Posterior cingulate gyrus (tissue), 11 donors: ENCODE measurements at places on chromosomes 6 and 20.

DNA sequence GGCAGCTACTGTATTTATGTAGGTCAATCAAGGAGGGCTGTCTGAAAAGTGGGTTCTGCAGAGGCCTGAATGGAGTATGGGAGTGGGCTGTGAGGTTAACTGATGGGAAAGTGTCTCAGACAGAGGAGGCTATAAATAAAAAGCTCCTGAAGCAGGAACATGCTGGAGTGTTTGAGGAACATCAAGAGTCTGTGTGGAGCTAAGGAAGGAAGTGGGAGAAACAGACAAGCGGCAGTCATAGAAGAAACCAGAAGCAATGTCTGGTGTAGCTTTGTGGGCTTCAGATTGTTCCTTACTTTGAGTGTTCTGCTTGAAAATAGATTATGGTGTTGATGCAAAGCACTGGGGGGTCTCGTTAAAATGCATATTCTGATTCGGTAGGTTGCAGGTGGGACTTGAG lies 101.5 kb upstream of the OGFRL1 start:
- DNase-seq: no peak

GRCh38 chr6:41850861-41851260 lies 44.3 kb downstream of the USP49 start:
- DNase-seq: no peak

DNA sequence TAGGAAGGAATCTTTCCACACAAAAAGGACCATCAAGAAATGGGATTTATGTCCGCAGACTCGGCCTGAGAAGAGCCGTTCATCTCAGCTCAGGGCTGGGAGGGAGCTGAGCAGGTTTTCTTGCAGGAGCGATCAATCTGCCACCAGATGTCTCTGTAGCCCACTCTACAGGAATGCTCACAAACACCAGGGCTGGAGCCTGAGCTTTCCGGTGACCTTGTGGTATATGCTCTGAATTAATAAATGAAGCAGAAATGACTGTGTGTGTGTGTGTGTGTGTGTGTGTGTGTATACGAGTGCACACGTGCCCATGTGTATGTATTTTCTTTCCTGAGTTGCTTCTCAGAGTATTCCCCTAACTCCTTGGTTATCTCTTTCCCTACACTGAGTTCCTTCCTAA lies 12.0 kb downstream of the CD83 start:
- DNase-seq: no peak

GRCh38 chr6:137736911-137737310 lies 130.1 kb upstream of the TNFAIP3 start:
- no peak for DNase-seq

GRCh38 chr20:25120457-25120856 lies 38.5 kb upstream of the VSX1 start:
- no peak for DNase-seq

- DNase-seq: no peak
Observed at GRCh38 chr20:933029-933428, 16.9 kb upstream of the ANGPT4 start.

DNA sequence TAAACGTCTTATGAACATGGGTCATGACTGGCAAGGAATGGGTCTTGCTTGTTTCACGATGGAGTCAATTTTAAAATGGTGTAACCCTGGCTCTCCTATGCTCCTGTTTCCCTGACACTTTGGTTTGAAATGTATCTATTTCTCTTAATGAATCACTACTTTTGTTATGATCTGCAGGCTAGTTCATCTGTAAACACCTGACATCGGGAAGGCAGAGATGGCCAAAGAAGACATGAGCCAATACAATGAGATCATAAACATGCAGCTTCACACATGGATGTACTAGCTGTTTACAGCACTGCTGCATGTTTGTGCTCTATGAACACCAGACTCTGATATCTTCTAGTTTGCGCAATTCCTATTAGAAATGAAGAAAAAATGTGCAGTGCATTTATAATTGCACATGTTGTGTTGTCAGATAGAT lies 11.0 kb upstream of the RAD21L1 start:
- no peak for DNase-seq

DNA sequence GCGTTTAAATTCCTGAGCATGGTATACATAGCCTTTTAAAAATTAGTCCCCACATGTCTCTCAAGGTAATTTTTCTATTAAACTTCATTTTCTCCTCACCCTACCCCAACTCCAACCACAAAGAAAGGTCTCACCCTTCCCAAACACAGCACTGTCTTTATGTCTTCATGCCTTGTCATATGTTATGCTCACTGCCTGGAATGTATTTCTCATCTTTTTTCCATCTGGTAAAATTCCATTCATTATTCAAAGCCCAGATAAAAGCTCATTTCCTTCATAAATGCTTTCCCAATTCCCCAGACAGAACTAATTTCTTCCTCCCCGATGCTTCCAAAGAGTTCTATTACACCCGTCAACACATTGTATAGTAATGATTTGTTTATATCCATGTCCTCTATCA lies 302.0 kb downstream of the ALDH8A1 start:
- no peak for DNase-seq

GRCh38 chr20:47262365-47263013 lies 94.0 kb downstream of the ZMYND8 start:
- DNase-seq: no peak

GRCh38 chr6:161150566-161150965 lies 123.3 kb downstream of the AGPAT4 start:
- no peak for DNase-seq

DNA sequence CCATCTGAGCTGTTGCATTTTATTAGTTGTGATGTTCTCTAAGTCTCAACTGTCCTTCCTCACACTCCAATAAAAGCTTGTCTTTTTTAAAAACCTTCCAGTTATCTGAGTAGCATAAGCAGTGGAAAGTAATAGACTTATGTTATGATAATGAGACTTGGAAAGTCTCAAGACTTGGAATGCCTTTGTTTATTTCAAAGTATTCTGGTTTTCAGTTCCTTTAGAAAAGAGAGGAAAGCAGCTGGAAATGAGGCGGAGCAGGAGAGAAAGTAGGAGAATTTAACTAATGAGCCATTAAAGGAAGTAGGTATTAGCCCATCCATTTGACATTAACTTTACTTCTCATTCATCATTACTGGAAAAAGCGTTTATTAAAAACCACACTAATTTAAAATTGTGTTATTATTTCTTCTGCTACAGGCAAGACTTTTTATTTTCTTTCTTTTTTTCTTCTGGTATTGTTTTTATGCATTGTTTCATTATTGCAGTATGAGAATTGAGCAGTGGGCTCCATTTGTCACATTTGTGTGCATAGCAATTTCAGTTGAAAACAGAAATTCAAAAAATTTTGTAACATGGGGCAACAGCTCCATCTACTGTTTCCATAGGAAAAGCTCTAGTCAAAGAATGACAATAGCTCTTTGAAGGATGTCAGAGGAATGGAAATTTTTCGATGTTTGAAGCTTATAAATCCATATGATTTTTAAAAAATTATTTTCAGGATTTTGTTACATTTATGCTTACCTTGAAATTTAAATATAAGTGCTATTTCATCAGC lies 194.8 kb downstream of the COL9A1 start:
- no peak for DNase-seq

DNA sequence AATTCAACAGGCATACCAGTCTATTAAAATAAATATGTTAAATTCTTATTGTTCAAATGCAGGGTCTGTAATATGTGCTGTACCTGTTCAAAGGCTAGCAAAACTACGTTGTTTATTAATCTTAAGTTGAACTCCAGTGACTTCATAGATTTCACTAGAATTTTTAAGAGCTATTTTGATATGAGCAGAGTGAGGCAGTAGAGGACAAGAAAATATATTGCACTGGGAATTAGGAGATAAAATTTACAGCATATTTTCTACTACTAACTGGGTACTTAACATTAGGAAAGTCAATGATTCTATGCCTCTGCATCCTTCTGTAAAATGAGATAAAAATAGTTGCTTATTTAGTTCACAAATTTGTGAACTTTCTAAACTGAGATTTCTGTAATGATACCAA lies 162.2 kb upstream of the BMP5 start:
- DNase-seq: no peak

GRCh38 chr6:71404145-71404966 lies 115.7 kb downstream of the OGFRL1 start:
- DNase-seq: no peak

- DNase-seq: no peak
Observed at GRCh38 chr20:47003223-47003622, 108.6 kb downstream of the EYA2 start.

- DNase-seq: no peak
Observed at GRCh38 chr6:21893793-21894192, 300.2 kb downstream of the SOX4 start.

DNA sequence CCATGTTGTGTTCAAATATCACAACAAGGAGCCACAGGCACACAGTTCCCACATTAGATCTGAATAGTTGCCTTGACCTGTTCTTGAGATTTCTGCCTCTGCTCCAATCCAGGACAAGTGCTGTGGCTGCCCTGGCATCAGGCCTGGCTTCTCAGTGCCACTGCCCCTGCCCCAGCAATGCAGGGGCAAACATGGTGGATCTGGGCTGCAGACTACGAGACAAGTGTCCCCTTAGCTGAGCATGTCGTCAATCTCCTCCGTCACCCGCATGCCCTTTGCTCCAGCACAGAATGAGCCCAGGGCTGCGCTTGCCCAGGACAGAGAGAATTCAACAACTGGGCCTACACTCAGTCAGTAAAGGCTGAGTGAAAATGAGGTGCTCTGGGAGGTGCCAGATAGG lies 201.6 kb downstream of the SYNDIG1 start:
- no peak for DNase-seq

DNA sequence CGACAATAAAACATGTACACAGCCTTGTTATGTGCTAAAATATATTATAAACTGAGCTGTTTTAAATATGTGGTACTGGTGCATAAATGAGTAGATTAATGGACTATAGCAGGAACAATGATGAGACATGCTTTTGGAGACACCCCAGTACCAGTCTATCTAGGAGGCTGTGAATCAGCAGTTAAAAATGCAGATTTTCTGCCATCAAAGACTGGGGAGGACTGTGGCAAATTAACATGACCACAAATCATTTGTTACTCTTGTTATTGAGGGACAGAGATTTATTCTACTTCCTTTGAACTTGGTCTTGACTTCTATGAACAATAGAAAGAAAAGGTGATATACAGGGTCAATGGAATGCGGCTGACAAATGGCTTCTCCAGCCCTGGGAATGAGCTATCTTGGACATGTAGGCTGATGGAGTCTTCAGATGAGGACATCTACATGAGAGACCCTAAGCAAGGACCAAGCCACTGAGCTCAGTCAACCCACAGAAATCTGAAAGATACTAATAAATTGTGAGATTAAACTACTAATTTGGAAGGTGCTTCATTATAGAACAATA lies 551.7 kb upstream of the GJE1 start:
- DNase-seq: no peak

- no peak for DNase-seq
Observed at GRCh38 chr6:143279385-143279784, 171.1 kb downstream of the ADAT2 start.

- no peak for DNase-seq
Observed at GRCh38 chr6:111995404-111995803, 58.5 kb upstream of the CCN6 start.

- no peak for DNase-seq
Observed at GRCh38 chr20:34055290-34055689, 56.8 kb downstream of the EIF2S2 start.

GRCh38 chr6:148432462-148433195 lies 90.0 kb downstream of the SASH1 start:
- DNase-seq: no peak

DNA sequence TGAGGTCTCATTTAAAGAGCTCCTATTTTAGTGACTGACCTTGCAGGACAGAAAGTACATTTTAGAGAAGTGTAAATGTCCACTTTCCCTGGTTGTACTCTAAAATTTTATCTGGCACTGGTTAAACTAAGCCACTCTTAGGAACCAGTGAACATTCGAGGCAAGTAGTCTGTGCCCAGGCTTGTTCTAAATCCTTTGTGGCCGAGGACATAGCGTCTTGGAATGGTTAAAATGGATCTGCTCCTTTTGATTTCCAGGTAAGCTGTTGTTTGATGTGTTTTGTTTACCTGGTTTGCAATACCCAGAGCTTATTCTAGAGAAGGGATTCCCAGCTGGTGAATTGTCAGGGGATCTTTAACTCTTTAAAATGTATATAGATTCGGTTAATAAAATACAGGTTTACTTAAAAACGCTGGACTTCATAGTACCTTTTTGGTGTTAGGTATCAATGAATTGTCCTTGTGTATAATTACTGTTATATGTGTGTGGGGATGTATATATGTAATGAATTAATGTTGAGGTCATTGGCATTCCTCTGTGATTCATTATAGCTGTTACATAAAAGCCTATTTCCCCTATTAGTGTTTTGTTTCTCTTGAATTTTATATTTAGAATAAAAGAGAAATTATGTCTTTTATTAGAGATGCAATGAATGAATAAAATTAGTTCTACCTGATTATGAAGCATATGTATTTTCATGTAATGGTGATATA lies 15.8 kb downstream of the SNX9 start:
- no peak for DNase-seq

DNA sequence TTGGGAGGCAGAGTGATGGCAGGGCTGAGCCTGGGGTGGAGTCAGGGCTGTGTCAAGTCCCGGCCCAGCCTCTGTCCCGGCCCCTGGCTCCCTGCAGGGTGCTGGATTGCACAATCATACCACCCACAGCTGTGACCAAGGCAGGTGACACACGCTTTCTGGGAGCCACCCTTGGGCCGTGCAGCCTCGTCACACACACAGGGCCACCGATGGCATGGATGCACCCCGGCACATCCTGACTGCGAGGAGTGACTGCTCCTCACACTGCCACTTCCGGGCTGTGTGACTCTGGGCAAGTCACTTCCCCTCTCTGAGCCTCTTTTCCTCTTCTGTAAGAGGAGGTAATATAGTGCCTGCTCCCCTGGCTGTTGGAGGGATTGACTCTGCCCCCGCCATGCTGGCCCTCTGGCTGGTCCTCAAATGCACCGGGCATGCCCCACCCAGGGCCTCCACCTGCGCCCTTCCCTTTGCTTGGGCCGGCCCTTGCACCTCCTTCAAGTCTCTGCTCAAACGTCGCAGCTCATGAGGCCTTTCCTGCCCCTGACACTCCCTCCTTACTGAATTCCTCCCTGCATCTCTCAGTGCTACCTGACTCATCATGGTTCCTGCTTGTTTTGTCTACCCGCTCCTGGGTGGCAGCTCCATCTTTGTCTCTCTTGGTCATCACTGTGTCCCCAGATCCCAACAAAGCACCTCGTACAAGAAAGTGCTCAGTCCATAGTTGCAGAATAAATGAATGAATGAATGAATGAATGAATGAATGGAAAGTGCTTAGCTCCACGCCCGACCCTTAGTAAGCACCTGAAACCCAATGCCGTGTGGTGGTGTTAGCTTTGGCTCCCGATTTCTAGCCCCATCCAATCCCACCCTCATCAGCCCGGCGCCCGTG lies 93.5 kb downstream of the CEBPB start:
- DNase-seq: no peak

DNA sequence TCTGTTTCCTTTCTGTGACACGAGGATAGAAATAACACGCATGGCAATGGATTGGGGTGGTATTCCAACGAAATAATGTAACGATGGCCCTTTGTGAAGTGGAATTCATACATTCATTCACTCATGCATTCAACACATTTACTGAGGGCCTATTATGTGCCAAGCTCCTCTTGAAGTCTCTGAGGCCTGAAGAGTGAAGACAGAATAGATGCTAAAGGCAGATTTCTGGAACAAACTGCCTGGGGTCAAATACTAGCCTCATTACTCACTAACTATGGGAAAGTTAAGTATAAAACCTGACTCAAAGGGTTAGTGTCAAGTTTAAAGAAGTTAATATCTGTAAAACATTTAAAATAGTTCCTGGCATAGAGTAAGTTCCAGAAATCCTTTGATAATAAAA lies 279.6 kb upstream of the SULF2 start:
- DNase-seq: no peak

GRCh38 chr6:28125401-28125800 lies 992 bp downstream of the ZSCAN16 start:
- no peak for DNase-seq
